ENCODE measurements at places on chromosomes 3 and 15.

GRCh38 chr15:41417418-41418195 is 712 bp downstream of the RTF1 start:
- DNase-seq: peak; percentile 56

DNA sequence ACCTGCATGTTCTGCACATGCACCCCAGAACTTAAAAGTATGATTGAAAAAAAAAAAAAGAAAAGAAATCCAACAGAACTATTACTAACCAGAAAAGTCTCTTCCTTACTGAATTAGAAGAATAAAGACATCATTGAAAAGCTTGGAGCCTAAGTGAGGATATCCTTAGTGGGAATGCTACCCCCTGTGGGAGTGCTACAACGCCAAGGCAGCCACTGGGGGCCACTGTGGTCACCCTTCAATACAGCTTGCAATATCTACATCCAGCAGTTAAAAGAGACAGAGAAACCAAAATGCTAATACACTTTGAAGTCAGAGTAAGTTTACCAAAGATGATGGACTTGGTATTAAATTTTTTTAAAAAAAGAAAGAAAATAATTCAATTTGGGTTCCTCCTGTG is 292.0 kb downstream of the PLCL2 start:
- DNase-seq: no peak

GRCh38 chr3:64411101-64411500 is 185.8 kb upstream of the PRICKLE2 start:
- no peak for DNase-seq

DNA sequence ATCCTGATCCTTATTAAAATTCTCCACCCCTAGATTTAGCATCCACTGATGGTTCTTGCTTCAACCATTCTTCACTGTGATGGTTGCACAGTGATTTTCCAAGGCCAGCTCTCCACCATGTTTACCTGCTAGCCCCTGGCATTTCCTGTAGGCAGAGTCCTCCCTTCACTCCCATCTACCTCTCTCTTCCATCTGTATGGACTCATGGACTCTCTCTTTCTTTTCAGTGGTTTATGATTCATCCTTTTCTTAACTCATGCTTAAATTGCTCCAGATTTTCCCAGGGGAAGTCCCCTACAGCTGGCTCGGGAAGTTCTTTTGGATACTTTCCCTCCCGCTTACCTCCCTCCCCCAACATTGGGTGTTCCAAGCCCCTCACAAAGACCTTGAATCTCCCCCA is 18.7 kb downstream of the TGM4 start:
- DNase-seq: peak; percentile 31

DNA sequence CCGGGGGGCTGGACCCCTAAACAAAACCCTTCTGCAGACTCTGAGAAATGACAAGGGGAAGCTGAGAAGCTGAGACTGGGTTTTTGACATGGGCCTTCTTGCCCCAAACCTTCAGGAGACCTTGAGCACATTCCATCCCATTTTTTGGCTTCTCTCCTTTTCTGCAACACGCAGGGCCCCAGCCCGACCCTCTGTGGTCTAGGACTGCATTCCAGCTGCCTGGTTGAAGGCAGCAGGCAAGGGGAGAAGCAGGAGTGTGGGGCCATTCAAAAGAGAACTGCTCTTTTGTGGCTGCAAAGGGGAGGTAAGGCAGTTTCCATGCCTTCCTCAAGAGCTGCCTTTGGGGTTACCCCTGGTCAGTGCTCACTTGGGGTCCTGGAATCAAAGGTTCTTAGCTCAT is 263.0 kb downstream of the TLE3 start:
- DNase-seq: no peak

DNA sequence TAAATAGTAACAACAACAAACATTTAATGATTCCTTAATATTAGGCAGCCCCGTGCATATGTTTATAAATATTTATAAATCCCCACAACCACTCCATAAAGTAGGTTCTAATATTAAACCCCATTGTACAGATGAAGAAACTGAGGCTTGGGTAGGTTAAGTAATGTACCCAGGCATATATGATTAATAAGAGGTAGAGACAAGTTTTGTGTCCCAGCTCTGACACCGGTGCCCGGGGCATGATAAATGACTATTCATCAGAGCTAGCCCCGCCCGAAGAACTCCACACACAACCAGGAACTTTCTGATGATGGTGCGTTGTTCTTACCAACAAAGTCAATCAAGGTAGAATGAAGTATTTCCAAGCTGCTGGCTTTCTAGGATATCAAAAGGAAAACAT is 19.4 kb downstream of the CDCP1 start:
- DNase-seq: no peak

DNA sequence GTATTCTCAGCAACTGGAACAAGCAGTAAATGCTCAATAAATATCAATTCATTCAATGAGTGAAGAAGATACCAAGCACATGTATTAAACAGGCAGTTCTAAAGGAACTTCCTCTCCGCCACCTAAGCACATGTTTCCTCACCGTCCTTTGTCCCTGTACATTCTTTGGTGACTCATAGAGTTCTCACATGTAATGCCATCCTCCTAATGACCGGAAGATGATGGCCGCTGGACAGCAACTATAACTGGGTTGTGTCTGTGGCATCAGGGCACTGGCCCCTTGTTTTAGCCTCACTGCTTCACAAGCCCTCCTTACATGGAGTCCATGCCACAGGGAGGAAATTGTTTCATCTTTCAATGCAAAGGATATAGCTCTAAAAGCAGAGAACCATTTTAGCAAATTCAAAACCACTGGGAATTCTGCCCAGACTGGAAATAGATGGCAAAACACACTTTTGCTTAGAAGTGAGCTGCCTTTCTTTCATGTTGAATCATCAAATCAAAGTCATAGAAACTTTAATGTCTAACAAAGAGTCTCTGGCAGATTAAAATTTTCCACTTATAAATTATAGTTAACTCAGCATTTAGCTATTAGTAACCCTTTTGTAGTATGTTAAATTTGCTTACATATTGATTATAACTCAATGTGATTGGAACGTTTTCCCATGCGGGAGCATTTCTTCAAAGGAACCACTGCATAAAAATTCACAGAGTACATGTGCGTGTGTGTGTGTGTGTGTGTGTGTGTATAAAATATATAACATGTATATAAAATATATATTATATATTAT is 74.1 kb downstream of the GAP43 start:
- DNase-seq: no peak

- DNase-seq: peak; percentile 94
Measured at GRCh38 chr3:49199239-49199899, 28.0 kb downstream of the KLHDC8B start.

DNA sequence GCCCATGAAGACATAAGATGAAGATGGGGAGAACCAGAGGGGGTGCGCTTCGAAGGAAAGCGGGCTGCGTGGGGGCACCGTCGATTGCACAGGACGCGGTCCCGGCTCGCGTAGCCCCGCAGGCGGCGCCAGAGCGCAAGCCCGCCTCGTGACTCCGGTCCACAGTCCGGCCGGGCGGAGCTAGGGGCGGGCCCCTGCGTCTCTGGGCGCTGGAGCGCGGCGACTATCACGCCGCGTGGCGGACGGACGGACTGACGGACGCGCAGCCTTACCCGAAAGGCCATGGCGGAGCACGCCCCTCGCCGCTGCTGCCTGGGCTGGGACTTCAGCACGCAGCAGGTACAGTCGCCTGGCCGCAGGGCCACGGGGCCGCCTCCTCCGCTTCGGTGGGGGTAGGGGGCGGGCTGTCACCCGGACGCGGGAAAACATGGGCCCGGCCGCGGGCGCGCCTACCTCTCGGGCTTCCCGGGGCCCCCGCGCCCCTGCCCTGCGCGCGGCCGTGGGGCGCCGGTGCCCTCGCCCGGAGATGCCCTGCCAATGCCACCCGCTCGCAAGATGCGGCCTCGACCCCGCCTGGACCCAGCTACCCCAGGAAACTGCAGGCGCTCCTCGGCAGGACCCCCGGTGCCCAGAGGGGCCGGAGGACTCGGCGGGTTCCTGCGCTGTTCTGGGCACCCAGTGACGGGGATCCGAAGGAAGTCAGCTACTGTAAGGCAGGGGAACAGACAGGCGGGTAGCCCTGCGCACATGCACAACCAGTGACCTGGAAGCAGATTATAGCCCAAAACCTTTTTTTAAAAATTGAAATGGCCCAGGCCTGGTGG is at the start of gene XYLB:
TSS of gene XYLB (plus strand) at position 199 of the 824 bp plus-strand sequence. CDS start at position 283, 84 bp downstream.
- peak; percentile 95 for DNase-seq

- no peak for DNase-seq
Measured at GRCh38 chr3:194181612-194182529, 45.9 kb downstream of the HES1 start.

- peak; percentile 11 for DNase-seq
Measured at GRCh38 chr3:174329321-174329720, 529.8 kb upstream of the NAALADL2 start.

- DNase-seq: no peak
Measured at GRCh38 chr15:85880501-85881190, 85.9 kb upstream of the KLHL25 start.

DNA sequence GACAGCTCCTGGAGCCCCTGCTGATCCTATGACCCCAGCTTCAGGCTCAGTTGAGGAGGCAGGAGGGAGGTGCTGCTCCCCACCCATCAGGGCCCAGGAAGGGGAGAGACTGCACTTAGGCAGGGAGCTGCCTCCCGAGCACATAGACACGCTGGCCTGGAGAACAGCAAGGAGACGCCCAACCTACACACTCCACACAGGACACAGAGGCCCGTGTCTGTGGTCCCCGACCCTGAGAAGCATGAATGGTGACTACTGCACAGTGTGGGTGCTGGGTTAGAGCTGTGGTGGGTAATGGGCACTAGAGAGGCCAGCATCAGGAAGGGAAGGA is 1.1 kb upstream of the HHATL start:
- DNase-seq: no peak

GRCh38 chr15:39269352-39269751 is 311.5 kb upstream of the THBS1 start:
- DNase-seq: no peak

DNA sequence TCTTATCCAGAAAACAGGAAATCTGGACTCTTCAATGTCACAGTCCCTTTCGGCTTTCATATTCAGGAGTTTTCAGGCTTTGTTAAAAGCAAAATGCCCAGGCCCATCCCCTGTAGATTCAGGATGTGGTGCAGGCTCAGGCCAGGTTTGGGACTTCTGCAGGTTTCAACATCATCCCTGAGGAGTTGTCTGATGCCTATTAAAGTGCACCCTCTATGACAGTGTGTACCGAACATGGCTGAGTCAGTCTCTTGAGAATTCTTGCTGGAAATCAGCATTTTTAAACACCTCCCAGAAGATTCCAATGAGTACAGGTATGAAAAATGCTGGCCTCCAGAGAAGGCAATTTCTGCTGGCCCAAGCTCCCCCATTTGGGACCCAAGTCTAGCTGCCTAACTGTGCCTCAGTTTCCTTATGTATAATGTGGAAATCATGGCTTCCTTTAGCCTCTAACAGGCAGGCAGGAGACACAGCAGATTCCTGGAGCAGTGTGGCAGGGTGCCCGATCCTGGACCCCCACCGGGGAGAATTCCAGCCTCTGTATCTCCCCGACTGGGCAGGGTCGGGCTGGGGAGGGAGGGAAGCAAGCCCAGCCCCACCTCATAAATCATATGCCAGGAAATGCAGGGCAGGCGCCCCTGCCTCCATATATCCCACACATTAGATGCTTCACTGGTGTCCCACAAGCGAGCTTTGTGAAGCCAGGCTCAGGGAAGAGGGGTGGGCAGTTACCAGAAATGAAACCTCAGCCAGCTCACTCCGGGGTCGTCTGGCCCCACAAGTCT is 44.4 kb upstream of the SLC6A11 start:
- no peak for DNase-seq

DNA sequence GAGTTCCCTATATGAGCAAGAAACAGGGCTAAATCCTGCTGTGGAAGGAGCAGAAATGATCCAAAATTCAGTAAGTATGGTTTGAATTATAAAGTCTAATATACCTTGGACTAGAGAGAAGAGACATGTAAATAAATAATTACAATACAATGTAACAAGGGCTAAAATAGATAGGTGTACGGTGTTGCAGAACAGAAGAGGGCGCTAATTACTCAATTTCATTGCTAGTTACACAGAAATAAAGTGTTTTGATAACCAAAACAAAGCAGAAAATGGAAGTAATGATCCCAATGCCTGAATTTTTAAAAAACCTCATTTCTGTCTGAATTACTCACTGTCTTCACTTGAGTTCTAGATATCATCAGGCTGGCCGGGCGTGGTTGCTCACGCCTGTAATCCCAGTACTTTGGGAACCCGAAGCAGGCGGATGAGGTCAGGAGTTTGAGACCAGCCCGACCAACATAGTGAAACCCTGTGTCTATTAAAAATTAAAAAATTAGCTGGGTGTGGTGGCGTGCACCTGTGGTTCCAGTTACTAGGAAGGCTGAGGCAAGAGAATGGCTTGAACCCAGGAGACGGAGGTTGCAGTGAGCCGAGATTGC is 8.3 kb upstream of the PLCH1 start:
- DNase-seq: no peak

DNA sequence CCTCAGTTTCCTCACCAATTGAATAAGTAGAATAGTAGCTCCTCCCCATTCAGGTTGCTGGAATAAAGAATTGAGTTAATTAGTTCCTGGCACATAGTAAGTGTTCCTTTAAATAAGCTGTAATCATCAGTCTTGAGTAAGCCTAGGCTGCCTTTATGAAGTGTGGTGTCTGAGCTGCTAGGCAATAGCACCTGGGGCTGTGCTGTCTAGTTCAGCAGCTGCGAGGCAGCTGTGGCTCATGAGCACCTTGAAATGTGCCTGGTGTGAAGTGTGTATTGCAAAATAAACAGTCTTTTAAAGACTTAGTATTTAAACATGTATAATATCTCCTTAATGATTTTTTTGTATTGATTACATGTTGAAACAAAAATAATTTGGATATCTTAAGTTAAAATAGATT is 77.6 kb downstream of the TOP2B start:
- DNase-seq: no peak

DNA sequence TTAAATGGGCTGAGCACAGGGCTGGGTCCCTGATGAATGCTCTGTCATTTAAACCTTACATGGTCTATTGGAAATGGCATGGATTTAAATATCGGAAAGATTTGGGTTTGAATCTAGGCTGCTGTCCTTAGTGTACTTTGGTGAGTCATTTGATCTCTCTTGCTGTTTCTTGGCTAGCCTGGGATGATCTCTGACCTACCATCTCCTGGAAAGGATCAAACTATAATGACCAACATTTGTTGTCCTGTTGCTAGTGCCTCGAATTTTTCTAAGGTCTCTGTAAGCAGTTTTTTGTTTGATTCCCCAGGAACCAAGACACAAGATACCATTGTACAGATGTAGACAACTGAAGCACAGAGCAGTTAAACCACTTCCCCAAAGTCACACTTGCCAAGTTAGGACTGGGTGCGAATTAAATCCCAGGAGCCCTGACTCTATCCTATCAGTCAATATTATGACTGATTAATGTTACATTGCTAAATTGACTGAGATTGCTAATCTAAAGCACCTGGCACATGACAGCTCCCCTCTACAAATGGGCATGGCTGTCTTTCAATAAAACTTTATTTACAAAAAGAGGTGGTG is 244.9 kb upstream of the MCTP2 start:
- no peak for DNase-seq

- DNase-seq: no peak
Measured at GRCh38 chr3:99674086-99674789, 35.8 kb downstream of the COL8A1 start.

DNA sequence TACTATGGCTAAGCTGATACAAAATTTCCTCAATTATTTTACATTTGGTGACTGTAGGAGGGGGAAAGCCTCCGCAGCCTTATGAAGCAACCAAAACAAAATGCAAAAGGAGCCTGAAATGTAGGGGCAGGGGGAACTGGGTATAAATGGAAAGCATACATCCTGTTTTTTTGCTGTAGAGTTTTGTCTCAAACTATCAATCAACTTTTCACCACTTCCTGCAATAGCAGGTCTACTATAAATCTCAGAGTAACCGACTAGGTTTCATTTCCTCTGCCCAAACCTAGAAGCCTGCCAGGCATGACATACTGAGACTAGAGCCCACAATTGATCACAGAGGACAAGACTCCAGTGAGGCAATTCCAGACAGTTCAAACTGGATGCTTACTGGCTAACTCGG is 91.3 kb downstream of the SHQ1 start:
- DNase-seq: no peak
